Cerebellar nuclear complex (tissue), 1 donor: ENCODE measurements at places on chromosomes 6 and 20.

DNA sequence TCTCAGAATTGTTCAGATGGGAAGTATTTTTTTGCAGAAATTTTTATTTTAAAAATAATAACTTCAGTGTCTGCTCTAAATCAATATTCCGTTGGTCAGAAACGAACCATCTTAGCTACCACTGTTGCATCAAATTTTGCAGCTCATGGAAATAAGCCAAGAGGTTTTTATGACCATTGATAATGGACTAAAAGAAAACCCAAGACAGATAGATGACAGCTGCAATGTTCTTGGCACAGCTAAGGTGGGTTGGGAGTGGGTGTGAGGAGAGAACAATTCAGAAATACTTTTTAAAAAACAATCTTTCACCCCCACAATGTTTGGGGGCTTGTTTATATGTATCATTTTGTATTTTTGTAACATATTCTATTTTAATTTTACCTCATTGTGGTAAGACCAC is 121.1 kb downstream of the PDE7B start:
- no peak for DNase-seq

- no peak for DNase-seq
Observed at GRCh38 chr6:84707171-84707570, 57.2 kb downstream of the TBX18 start.

DNA sequence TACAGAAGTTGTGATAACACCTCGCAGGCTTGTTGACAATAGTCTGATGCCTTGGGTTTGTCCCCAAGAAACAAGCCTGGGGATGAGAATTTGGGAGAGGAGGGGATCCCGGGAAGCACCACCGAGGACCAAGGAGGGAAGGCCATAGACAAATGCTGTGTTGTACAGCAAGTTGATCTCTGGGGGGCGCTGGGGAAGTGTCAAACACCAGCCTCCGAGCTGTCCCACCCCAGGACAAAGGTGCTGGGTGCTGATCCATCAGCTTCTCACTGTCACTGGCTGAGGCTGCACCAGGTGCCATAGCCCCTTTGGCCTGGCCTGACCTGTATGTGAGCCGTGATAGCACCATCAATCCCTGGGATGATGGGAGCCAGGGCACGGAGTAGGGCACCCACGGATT is 64.0 kb downstream of the SYNDIG1 start:
- DNase-seq = no peak

DNA sequence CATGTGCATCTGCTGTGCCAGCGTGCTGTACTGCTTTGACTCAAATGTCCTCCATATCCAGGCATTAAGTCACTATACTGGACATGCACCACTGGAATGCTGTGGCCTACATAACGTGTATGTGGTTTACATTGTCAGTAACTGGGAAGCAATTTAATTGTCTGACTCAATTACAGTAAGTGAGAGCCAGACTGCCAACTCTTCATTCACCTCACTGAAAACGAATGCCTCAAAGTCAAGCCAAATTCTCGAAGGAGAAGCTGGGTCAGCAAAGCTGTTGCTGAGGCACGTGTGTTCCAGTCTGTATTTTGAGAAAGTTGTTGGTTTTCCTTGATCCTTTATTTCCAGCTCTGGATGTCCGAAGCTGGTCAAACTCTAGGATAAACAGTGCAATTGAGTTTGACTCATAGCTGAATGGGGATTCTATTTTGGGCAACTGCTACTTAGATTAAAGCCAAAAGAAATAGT is 534.3 kb downstream of the COL12A1 start:
- DNase-seq = no peak

GRCh38 chr20:37567671-37568588 is 40.3 kb upstream of the BLCAP start:
- DNase-seq = no peak

DNA sequence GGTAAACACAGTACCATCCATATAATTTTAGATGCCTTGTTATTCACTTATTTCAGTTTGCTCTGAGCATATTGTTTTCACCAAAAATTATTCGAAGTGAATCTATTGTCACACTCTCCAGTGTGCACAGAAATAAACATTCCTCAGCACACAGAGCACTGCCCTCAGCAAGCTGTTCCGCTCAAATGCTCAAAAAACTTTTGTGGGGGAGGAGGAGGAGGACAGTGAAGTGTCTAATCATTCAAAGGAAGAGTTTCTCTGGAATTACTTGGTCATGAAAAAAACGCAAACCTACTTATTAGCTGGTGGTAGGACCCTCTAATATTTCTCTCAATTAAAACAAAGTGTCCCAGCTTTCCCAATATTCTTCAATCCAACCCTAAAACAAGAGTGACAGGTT is 88.3 kb downstream of the DTNBP1 start:
- DNase-seq = no peak

- no peak for DNase-seq
Observed at GRCh38 chr6:21375151-21376116, 218.1 kb upstream of the SOX4 start.

DNA sequence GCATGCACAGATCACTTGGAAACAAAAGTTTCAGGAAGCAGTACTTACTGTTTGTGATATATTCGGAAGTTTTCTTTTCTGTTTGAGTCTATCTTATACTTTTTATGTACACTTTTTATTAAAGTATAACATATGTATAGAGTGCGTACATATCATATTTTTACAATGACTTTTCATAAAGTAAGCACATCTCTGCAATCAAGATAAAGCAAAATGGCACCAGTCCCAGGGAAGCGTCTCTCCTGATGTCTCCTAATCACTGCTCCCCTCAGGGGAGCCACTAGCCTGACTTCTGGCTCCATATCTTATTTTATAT is 26.3 kb downstream of the CDS2 start:
- no peak for DNase-seq

DNA sequence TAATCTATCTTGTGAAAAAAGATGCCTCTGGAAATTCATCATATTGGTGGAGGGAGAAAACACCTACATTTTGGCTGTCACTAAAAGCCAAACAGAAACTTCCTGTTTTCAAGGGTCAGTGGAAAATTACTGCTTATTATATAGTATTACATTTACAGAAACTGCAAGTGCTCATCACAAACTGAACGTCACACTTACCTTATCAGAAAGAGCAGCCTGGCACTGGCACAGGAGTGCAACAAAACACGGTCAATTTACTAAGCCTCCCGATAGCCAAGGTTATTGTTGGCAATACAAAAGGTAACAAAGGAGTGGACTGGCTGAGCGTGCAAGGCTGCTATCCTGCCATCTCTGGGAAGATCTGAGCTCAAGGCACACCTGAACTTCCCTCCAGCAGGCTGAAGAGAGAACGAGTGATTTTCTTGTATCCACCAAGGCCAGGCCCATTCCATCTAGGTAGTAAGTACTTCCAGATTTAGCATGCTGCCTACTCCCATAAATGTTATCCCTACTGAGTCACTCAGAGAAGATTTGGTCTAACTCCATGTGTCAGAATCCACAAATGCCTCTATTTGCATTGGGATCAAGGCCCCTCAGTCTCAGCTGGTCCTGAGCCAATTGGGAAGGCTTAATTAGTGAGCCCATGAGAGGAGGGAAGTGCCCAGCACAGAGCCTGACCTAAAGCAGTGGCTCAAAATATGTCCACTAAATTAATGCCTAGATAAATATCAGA is 399.8 kb downstream of the BTBD9 start:
- DNase-seq = no peak

GRCh38 chr6:121382467-121383121 is 48.3 kb upstream of the TBC1D32 start:
- DNase-seq = no peak

GRCh38 chr6:82415820-82416219 is 52.2 kb downstream of the TPBG start:
- DNase-seq = no peak

- DNase-seq = no peak
Observed at GRCh38 chr20:46434597-46434996, 28.2 kb upstream of the ELMO2 start.

DNA sequence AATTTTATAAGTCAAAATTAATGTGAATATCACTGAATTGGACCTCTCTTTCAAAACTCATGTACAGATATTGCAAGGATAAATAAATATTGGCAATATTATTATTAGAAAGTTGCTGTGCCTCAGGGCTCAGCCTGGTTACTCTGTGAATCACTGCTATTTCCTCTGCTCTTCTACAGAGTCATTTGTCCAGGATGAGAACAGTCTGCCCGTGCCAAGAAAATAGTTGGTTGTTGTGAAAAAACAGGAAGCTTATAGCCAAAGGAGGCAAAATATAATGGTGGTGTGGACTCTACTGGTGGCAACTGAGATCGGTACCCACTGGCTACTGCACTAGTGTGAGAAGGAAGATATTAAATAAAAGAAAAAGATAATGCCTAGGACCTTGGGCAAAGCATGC is 93.6 kb downstream of the RIMS1 start:
- no peak for DNase-seq

- no peak for DNase-seq
Observed at GRCh38 chr20:52820641-52821292, 151.4 kb upstream of the TSHZ2 start.

DNA sequence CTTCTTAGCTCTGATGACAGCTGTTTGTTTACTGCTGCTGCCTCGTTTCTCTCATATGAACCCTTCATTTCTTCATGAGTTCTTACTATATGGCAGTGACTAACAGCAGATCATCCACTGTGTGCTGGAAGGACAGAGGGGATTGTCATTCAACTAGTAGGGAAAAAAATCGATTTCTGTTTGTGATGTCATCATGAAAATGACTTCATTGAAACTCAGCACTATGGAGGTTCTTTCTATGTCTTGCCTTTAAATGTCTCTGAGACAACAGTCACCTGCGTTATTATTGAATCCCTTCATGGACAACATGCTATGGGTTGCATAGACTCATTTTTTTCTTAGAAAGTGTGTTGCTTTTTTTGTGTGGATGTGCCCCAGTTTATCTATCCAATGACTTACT is 394.4 kb downstream of the DOK5 start:
- no peak for DNase-seq
